ENCODE measurements at places on chromosomes 11 and 22.

DNA sequence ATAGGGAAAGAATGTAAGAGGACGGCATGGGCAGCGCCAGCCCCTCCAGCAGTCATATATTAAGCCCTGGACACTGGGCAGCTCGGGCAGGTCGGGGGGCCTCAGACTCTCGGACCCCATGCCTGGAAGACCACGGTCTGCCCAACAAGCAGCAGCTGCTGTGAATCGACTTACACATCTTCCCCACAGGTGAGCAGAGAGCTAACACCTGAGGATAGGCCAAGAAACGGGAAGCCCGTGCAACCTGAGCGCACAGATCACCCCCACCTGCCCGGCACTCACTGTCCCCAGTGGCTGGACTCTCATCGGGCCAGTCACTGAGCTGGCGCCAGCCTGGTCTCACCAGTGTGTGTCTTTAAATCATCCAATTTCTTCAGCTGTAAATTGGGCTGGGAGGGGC, 4.7 kb upstream of the TCF20 start:
- no peak for DNase-seq

DNA sequence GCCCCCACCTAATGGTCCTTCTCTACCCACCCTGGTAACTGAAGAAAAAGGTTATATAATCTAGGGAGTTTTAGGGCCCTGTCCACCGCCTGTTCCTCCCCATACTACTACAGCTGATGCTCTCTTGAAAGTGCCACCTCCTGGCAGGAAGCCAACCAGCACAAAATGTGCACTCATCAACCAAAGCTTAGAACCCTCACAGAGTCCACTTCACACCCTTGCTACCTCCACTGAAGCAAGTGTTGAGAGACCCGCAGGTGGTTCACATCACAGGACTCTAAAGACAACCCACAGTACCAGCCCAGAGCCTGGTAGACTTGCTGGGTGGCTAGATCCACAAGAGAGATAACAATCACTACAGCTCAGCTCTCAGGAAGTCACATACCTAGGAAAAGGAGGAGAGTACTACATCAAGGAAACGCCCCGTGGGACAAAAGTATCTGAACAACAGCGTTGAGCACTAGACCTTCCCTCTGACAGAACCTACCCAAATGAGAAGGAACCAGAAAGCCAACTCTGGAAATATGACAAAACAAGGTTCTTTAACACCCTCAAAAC, 17.5 kb upstream of the OR10W1 start:
- DNase-seq = no peak

DNA sequence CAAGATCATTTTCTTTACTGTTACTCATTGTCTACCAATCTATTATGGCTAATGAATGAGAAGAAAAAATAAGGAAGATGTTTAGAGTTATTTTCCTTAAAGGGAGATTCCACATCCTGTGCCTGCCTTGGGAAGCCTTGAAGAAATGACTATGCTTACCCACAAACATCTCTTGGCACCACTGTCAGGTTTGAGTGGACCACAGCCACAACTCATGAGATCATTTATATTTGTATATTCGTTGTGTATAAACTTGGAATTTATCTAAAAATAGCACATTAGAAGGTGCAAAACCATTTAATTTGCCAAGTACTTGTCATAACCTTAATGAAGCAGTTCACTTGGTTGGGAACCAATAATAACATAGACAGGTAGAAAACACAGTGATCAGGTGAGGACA, 740.8 kb downstream of the DLG2 start:
- DNase-seq = no peak

DNA sequence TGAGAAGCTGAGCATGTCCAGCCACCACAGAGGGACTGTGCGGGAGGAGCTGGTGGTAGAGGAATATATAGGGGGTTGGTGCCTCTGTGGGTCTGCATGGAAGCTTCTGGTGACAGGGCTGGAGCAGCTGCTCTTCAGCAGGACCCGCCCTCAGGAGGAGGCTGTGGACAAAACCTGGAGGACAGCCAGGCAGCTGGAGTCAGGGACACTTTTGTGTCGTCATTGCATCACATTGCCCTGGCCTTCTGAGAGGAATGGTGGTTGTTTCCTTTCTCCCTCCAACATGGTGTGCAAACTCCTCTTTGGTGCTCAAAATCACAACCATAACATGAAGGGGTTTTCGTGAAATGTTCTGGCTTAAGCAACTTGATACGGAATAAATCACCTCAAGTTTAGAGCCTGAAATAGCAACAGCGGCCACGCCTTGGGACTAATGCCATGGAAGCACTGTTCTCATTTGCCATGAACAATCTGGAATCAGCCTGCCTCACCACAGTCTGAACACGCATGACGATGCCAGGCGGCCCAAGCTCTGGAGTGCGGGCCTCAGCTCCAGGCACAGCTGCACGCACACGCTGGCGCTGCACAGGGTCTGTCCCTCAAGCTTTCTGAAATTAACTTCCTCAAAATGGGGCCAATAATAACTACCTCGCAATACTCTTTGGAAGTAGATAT, 17.1 kb upstream of the CSRP3 start:
- no peak for DNase-seq

GRCh38 chr22:21650823-21651520, 8.9 kb downstream of the SDF2L1 start:
- DNase-seq = no peak

DNA sequence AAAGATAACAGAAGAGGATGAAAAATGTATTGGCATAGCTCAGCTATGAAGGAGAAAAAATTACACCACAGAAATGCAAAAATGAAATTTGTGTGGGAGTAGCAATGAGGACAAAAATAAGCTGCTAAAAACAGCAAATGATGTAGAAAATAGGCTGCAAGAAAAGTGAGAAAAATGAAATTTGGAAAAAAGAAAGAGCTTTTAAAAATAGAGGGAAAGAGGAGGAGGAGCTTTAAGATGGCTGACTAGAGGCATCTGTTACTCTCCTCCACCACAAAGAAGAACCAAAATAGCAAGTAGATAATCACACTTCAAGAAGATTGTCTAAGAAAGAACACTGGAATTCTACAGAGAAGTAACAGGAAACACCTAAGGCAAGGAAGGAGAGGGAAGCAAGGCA, 23.7 kb upstream of the OR5AN1 start:
- DNase-seq = no peak

- no peak for DNase-seq
Observed at GRCh38 chr11:108084811-108085210, 36.6 kb upstream of the ACAT1 start.

DNA sequence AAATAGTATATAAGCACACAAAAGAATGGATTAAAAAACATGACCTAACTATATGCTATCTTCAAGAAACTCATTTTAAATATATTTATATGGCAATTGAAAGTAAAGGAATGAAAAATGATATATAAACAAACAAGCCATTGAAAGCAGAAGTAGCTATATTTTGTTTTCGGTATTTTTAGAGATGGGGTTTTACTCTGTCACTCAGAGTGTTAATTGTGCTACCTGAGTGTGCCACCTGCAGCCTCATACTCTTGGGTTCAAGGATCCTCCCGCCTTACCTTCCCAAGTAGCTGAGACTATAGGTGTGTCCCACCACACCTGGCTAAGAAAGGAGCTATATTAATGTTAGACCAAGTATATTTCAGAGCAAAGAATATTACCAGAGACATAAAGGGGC, 624.1 kb downstream of the BUD13 start:
- no peak for DNase-seq

DNA sequence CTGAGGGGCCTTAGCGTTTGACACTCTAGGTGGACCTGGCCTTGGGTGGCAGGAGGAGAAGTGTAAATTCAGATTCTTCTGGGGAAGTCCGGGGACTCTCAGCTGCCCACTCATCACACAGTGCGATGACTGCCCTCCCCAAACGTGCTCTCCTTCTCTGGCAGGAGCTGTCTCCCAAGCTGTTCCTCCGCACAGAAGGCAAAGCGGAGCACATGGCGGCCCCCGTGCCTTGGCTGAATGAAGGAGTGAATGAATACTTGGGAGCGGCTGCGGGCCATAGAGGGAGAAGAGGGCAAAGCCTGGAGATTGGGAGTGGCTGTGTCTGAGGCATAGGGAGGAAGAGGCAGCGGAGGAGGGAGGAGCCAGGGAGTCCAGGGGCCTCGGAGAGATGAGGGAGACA, 6.9 kb upstream of the NAA40 start:
- DNase-seq = no peak

DNA sequence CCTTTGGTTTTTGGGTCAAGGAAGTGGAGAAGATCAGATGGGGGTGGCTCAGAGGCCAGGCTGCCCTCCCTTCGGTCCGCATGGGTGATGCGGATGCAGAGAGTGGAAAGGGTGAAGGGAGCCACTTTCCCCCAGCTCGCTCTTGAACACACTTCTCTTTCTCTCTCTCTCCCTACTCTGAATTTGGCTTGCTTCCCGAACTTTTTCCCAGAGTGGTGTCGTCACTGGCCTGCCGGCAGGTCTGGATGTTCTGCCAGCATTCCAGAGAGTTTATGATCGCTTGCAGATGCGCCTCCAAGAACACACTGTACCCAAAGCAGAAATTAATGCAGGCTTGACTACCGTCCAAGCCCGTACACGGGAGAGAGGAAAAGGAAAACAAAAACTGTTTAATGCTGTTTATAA, 103.2 kb downstream of the ZBTB16 start:
- DNase-seq = peak; percentile 89

DNA sequence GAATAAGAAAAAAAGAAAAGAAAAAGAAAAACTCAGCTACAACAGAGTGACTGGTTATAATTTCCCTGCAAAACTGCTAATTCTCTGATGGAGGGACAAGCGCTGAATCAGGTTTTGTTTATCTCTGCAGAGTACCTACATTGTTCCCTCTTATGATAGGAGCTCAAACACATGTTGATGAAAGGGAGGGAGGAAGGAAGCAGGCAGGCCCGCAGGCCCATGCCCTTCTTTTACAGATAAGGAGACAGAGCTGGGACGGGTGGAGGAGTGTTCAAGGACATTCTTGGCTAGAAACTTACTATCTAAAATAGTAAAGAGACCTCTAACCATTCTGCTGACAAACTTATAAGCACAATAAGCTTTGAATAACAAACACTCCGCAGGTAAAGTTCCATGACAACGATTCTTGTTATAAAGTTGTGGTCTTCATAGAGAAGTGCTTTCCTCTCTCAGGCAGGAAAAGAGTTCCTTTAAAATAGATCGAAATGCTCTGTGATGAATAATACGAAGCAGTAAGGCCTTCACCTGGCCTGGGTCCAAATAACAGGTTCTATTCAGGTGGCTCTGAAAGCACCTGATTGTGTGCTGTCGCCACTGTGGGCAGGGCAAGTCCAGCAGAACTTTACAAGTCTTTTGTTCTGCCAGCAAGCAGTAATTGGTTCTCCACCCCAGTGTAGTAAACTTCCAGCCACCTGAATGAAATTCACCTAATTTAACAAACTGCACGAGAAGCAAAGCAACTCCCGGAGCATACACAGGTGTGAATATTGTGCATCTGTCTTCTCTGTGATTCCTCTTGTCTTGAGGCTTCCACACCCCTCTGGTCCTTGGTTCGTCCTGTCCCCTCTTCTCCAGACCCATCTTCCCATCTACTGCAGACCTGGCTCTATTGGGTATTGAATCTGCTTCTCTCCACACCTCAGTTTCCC, 15.3 kb upstream of the MICAL2 start:
- no peak for DNase-seq
